ENCODE measurements at places on chromosomes 3 and 15. TPM values are rescaled to one million over a fixed set of nuclear protein-coding genes. Genes with fewer than 3 reads are reported as not detected.

DNA sequence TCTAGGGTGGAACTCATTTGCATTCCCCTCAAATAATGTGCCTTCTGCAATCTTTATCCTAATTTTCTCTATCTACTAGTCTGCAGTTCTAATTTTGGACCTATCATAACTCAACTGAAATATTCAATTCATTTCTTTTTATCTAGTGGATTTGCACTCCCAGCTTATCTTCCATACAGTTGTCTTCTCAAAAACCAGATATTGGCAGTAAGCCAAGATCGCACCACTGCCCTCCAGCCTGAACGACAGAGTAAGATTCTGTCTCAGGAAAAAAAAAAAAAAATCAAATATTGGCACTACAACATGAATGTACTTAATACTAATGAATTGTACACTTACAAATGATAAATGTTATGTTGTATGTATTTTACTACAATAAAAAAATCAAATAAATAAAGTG, 18.0 kb upstream of the CHMP2B start:
- H3K27ac ChIP-seq, result no peak overlapping the region
- no peak overlapping the region for H3K4me3 ChIP-seq
- H3K36me3 ChIP-seq, result no peaks in the 10 kb centered on the region
- DNase-seq, result no peak
- peaks cover 2% of the 10 kb centered on the region for H3K4me1 ChIP-seq

DNA sequence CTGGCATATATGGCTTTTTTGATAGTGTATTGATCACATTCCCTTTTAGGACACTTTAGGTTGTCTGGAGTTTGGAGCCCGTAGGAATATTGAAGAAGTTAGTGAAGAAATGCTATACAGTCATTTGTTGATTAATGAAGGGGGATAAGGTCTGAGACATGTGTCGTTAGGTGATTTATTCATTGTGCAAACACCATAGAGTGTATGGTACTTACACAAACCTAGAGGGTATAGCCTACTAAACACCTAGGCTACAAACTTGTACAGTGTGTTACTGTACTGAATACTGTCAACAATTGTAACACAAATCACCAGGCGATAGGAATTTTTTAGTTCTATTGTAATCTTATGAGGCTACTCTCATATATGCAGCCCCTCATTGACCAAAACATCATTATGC, 3.3 kb downstream of the TPM1 start:
- DNase-seq, result no peak
- H3K27me3 ChIP-seq, result no peaks in the 10 kb centered on the region
- peak overlapping the region; percentile 96 for H3K27ac ChIP-seq

DNA sequence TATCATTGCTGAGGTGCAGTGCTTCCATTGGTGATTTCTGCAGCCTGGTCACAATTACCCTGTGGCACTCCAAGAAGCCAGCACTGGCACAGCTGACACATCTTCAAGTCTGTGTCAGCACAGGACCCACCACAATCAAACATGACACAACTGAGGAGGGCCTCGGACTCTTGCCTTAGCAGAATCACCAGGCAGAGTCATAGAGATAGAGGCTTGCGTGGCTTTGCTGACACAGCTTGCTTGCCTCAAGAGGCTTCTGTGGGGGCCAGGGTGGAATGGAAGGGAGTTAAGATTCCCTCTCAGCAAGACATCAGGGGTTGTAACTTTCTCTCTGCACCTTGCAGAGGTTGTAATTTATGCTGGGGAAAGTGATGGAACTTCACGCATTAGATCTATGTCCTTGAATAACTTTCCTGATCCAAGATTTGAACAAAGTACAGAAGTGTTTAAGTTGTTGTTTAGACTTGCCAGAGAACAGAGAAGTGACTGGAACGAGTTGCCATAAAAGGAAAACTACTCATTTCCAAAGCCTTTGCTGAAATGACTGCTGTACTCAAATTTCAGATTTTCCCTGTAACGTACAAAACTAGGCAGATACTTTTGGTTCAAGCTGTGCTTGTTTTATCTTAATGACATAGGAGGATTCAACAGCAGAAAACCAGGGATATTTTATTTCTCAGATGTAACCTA, 170.7 kb downstream of the DIPK2A start:
- peak overlapping the region; percentile 70 for H3K27ac ChIP-seq
- no peak for DNase-seq
- peak overlapping the region; percentile 5 for H3K4me3 ChIP-seq
- no peaks in the 10 kb centered on the region for H3K27me3 ChIP-seq
- H3K4me1 ChIP-seq, result peaks cover 16% of the 10 kb centered on the region
- no peaks in the 10 kb centered on the region for H3K36me3 ChIP-seq

- no peak overlapping the region for H3K4me3 ChIP-seq
- H3K4me1 ChIP-seq, result no peaks in the 10 kb centered on the region
- H3K36me3 ChIP-seq, result no peaks in the 10 kb centered on the region
- H3K27me3 ChIP-seq, result peaks cover 62% of the 10 kb centered on the region
- H3K27ac ChIP-seq, result no peak overlapping the region
- no peak for DNase-seq
These were observed 343.9 kb downstream of the ARRDC4 start for GRCh38 chr15:98304371-98304770.

DNA sequence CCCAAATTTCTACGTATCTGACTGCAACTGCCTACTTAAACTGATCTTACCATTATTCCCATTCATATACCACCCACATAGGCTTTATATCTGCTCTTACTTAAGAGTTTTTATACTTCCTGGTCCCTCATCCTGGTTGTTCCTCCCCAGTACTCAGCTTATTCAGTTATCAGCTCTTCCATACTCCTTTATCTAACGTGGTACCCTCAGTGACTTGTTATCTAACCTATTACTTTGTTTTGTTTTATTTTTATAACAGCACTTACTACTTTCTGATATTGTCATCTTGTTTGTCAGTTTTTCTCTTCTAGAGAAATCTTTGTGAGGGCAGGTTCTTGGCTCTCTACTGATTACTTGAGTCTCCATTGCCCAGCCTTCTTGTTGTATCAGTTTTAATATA, 100.6 kb downstream of the ZNF609 start:
- peaks cover 20% of the 10 kb centered on the region for H3K4me1 ChIP-seq
- no peaks in the 10 kb centered on the region for H3K27me3 ChIP-seq
- no peaks in the 10 kb centered on the region for H3K36me3 ChIP-seq

- no peak overlapping the region for H3K4me3 ChIP-seq
- peaks cover 24% of the 10 kb centered on the region for H3K4me1 ChIP-seq
- DNase-seq, result no peak
- no peak overlapping the region for H3K27ac ChIP-seq
- no peaks in the 10 kb centered on the region for H3K27me3 ChIP-seq
- H3K36me3 ChIP-seq, result no peaks in the 10 kb centered on the region
These were observed 54.2 kb upstream of the CGNL1 start for GRCh38 chr15:57321973-57322601.

- no peak overlapping the region for H3K4me3 ChIP-seq
- H3K27ac ChIP-seq, result peak overlapping the region; percentile 12
- peaks cover 14% of the 10 kb centered on the region for H3K36me3 ChIP-seq
- DNase-seq, result no peak
These were observed 8.5 kb downstream of the CRBN start for GRCh38 chr3:3170998-3171397.

GRCh38 chr3:12833222-12834161, 7.9 kb downstream of the RPL32 start:
- H3K36me3 ChIP-seq, result peaks cover 35% of the 10 kb centered on the region
- no peak for DNase-seq
- H3K4me1 ChIP-seq, result peaks cover 34% of the 10 kb centered on the region

- peaks cover 15% of the 10 kb centered on the region for H3K27me3 ChIP-seq
- H3K36me3 ChIP-seq, result peaks cover 2% of the 10 kb centered on the region
- peak overlapping the region; percentile 62 for H3K27ac ChIP-seq
- no peak overlapping the region for H3K4me3 ChIP-seq
- DNase-seq, result no peak
These were observed 68.8 kb downstream of the FOXB1 start for GRCh38 chr15:60072826-60073465.

DNA sequence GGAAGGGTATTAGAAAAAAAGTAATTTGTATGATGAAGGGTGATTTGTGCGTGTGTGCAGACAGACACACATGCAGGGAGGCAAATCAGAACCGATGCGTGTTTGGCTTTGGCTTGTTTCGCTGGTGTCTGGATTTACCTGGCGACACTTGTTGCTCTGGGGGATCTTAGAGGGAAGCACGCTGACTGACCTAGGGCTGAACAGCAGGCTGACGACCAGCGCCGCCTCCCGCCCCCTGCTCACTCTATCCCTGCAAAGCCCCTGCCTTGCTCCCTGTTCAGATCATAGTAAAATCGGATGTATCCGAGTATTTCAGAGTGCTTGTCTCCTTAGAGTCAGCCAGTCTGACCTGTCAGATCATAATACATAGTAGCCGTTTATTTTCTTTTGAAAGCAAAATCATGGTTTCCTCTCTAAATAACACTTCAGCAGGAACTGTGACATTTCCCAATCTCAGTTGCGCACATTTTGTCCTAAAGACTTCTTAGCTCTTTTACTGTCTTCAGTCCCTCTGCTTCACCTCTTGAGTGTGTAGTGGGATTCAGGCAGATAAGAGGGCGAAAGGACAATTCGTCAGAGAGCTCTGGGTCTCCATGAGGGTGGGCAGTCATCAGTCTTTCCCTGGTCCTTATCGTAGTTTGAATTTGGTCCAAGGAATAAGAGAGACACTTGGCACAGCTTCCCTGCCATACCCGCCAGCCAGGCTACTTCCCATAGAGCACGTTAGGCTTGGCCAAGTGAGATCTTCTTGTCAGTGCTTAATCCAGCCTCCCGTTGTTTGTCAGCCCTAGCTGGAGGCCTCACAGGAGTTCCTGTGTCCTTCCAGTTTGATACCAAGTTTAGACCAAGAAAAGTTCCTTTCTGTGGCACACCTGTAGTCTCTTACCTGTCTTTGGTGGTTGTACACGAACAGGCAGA, 97.4 kb downstream of the PGPEP1L start:
- DNase-seq, result no peak
- H3K27ac ChIP-seq, result peak overlapping the region; percentile 12
- H3K4me3 ChIP-seq, result no peak overlapping the region
- H3K4me1 ChIP-seq, result peaks cover 54% of the 10 kb centered on the region
- H3K27me3 ChIP-seq, result no peaks in the 10 kb centered on the region

- no peaks in the 10 kb centered on the region for H3K4me1 ChIP-seq
- H3K27me3 ChIP-seq, result peaks cover 21% of the 10 kb centered on the region
- H3K27ac ChIP-seq, result no peak overlapping the region
- H3K36me3 ChIP-seq, result no peaks in the 10 kb centered on the region
- no peak for DNase-seq
- no peak overlapping the region for H3K4me3 ChIP-seq
These were observed 68.8 kb upstream of the TMEM115 start for GRCh38 chr3:50428007-50428633.

GRCh38 chr3:58566398-58567250, 10.6 kb downstream of the FAM107A start:
- no peaks in the 10 kb centered on the region for H3K27me3 ChIP-seq
- peak; percentile 57 for DNase-seq
- no peak overlapping the region for H3K27ac ChIP-seq
- peaks cover 2% of the 10 kb centered on the region for H3K36me3 ChIP-seq

- H3K27ac ChIP-seq, result peak overlapping the region; percentile 61
- peaks cover 79% of the 10 kb centered on the region for H3K4me1 ChIP-seq
- H3K4me3 ChIP-seq, result no peak overlapping the region
- no peaks in the 10 kb centered on the region for H3K36me3 ChIP-seq
- no peak for DNase-seq
These were observed 39.2 kb upstream of the LEKR1 start for GRCh38 chr3:156787001-156787400.

- peaks cover 27% of the 10 kb centered on the region for H3K4me1 ChIP-seq
- H3K27ac ChIP-seq, result no peak overlapping the region
- H3K36me3 ChIP-seq, result no peaks in the 10 kb centered on the region
- DNase-seq, result no peak
- no peak overlapping the region for H3K4me3 ChIP-seq
- H3K27me3 ChIP-seq, result no peaks in the 10 kb centered on the region
These were observed 314.5 kb upstream of the CCDC54 start for GRCh38 chr3:107062787-107063186.

DNA sequence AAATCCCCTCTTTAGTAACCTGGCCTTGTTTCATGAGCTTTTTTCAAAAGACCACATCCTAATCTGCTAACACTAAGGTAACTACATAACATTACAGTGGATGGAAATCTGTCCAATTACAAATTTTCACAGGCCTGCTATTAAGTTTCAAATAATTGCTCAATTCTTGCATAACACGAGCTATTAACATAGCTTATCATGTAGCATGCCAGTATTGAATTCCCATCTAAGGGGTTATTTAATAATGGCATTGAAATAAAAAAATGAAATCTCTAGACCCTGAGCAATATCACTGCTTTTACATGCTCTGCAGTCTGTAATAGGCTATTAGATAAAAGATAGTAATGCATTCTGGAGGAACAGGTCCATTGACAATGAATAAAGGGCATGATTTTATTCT, 748.3 kb upstream of the NECTIN3 start:
- H3K36me3 ChIP-seq, result no peaks in the 10 kb centered on the region
- no peak overlapping the region for H3K27ac ChIP-seq
- no peak for DNase-seq

DNA sequence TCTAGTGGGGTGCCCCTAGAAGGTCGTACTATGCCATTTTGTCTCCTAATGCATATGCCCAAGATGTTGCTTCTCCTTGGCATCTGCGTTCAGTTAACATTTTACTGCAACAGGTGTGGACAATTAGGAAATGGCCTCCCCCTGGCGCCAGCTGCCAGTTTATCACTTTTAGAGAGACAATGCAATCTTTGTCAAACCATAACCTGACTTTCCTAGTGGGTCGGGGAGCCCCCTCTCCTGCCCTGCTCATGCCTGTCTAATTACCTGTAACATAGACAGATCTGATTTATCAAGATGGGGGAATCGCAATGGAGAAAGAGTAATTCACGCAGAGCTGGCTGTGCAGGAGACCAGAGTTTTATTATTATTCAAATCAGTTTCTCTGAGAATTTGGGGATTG, 353.7 kb upstream of the SGO1 start:
- DNase-seq, result no peak
- no peaks in the 10 kb centered on the region for H3K27me3 ChIP-seq
- no peaks in the 10 kb centered on the region for H3K36me3 ChIP-seq
- H3K4me1 ChIP-seq, result no peaks in the 10 kb centered on the region
- no peak overlapping the region for H3K4me3 ChIP-seq

DNA sequence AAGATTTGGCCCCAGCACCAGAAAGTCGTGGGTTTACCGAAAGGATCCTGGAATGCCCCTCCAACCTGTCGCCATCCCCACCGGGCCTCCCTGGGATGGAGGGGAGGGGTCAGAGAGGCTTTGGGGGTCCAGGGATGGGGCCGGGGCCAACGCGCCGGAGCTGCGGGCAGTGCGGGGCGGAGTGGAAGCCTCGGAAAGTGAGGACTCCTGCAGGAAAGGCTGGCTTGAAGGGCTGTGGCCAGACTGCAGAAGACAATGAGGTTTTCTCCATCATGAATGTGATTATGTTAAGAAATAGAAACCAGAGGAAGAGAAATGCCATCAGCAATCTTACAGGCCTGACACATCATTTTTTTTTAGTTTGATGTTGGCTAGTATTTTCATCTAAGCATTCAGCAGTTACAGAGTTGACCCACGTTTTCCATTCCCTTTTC, 738 bp downstream of the YEATS2 start:
- peak overlapping the region; percentile 83 for H3K4me3 ChIP-seq
- H3K4me1 ChIP-seq, result peaks cover 46% of the 10 kb centered on the region
- H3K27ac ChIP-seq, result peak overlapping the region; percentile 92
- H3K36me3 ChIP-seq, result peaks cover 4% of the 10 kb centered on the region

Gene SCG5
- total RNA-seq, result 2.5 TPM

Gene KLHL40
- total RNA-seq, result not detected

Gene PLSCR2
- not detected for total RNA-seq

Gene CHRNA7
- total RNA-seq, result 1.5 TPM

Gene NUSAP1
- total RNA-seq, result 12.9 TPM

Gene TMEM202
- not detected for total RNA-seq

Gene SNX33
- total RNA-seq, result 21.6 TPM
